ENCODE measurements at places on chromosomes 4 and X.

DNA sequence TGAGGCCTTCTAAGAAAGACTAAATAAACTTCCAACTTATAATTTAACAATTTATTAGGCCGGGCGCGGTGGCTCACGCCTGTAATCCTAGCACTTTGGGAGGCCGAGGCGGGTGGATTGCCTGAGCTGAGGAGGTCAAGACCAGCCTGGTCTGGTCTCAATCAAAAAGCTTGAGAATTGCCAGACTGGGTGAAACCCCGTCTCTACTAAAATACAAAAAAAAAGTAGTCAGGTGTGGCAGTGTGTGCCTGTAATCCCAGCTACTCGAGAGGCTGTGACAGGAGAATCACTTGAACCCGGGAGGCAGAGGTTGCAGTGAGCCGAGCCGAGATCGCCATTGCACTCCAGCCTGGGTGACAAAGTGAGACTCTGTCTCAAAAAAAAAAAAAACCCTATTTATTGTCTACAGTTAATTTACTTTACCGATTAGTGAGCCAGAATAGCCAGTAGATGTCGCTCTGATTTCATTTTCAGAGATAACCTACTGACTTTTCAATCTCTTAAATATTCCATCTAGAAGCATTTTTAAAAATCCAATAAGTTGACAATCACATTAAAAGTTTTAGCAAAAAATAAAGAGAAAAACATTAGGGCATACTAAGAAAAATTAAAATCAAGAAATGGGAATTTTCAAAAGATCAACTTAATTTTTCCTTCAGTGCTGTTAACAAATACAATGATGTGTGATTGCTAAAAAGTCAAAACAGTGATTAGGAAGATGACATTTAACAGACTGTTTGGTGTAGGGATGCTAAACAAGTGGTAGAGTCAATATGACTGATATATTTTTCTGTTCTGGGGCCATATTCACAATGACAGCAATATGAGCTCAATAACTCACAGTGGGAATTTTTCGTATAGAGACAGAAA, 4.3 kb upstream of the SHROOM3 start:
- no peak for DNase-seq

DNA sequence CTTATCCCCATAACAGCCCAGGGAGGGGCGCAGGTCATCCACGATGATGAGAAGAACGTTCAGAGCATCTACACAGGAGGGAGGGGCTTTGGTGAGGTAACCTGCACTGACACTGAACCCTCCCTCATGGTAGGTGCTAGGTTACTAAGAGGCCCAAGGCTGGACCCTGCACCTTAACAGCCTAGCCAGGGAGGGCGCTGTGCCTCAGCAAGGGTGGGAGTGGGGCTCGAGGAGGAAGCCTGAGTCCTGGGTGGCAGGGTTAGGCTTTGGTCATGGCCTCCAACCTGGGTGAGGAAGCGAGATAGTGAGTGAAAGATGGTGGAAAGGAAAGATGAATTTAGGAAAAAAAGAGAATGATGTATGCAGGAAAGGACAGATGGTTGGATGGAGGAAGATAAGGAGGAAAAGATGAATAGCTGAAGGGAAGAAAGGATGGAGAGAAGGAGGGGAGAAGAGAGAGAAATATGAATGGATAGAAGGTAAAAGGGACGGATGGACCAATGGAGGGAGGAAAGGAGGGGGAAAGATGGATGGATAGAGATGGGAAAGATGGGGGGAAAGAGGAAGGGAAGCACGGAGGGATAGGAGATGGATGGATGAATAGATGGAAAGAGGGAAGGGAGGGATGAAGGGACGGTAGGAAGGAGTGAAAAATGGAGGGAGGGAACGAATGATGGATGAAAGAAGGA, 736 bp downstream of the IDS start:
- DNase-seq = peak; percentile 56

DNA sequence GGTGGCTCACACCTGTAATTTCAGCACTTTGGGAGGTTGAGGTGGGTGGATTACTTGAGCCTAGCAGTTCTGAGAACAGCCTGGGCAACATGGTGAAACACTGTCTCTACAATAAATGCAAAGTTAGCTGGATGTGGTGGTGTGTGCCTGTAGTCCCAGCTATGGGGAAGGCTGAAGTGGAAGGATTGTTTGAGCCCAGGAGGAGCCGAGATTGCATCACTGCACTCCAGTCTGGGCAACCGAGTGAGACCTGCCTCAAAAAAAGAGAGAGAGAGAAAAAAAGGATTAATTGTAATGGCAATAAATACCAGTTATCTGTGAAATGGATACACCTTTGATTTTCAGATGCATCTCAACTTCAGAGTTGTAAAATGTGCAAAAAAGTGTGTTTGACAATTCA, 58.8 kb downstream of the SPRY1 start:
- no peak for DNase-seq

- no peak for DNase-seq
These were observed at the start of gene TCEAL1 for GRCh38 chrX:103628386-103629317. Gene TCEAL1, plus strand, starts transcription at chrX:103628975. Its CDS starts 942 bp downstream, at chrX:103629917.

GRCh38 chr4:11155208-11155867, 273.4 kb downstream of the HS3ST1 start:
- DNase-seq = no peak

GRCh38 chr4:73662709-73663546, 42.7 kb upstream of the RASSF6 start:
- no peak for DNase-seq

DNA sequence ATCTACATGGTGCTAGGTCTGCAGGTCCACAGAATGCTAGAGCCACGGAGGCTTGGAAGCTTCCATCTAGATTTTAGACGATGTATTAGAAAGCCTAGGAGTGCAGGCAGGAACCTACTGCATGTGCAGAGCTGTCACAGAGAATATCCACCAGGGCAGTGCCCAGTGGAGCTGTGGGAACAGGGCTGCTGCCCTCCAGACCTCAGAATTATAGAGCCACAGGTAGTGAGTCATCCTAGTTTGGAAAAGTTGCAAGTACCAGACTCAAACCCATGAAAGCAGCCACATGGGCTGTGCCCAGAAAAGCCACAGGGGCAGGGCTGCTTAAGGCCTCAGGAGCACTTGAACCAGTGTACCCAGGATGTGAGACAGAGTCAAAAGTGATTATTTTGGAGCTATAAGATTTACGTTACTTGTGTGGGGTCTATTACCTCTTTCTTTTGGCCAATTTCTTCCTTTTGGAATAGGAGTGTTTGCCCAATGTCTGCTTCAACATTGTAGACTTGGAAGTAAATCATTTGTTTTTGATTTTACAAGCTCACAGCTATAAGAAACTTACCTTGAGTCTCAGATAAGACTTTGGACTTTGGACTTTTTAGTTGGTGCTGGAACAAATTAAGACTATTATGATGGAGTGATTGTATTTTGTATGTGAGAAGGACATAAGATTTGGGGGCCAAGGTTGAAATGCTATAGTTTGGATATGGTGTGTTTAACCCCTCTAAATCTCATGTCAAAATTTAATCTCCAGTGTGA, 143.5 kb upstream of the CHRDL1 start:
- no peak for DNase-seq

- DNase-seq = no peak
These were observed 54.4 kb downstream of the CBR4 start for GRCh38 chr4:168955674-168956073.

- no peak for DNase-seq
These were observed 90.4 kb downstream of the ZC4H2 start for GRCh38 chrX:64885850-64886249.

GRCh38 chrX:133961046-133961445, 24.3 kb downstream of the GPC3 start:
- DNase-seq = no peak

DNA sequence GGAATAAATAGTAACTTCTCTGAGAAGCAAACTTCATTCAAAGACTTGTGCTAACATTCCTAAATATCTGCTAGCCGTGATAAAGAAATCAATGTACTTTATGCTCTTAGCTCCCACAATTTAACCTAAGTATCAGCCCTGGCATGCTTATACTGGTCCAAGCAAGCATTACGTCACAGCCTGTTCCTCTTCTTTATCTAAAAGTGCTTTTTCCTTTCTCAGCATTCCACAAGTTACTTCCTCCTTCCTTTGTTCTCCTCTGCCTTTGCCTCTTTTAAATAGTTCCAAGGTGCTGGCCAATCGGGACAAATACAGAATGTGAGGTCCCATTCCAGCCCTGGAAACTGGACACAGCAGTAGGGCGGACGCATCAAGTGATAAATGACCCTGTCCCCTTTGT, 249.6 kb downstream of the DHRSX start:
- DNase-seq = no peak

GRCh38 chr4:164177153-164177552, 576.8 kb upstream of the SMIM31 start:
- DNase-seq = no peak

GRCh38 chr4:124591637-124592036, 120.9 kb downstream of the ANKRD50 start:
- DNase-seq = no peak

DNA sequence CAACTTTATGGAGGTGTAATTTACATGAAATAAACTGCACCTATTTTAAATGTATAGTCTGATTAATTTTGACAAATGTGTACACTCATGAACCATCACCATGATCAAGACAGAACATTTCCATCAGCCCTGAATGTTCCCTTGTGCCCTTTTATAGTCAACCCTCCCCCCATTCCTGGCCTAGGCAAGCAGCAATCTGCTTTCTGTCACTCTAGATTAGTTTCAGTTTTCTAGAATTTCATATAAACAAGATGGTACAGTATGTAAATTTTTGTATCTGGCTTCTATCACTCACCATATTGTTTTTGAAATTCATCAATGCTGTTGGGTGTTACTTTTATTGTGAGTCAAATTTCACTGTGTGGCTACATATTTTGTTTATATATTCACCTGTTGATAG, 234.2 kb upstream of the RPS6KA3 start:
- DNase-seq = no peak

DNA sequence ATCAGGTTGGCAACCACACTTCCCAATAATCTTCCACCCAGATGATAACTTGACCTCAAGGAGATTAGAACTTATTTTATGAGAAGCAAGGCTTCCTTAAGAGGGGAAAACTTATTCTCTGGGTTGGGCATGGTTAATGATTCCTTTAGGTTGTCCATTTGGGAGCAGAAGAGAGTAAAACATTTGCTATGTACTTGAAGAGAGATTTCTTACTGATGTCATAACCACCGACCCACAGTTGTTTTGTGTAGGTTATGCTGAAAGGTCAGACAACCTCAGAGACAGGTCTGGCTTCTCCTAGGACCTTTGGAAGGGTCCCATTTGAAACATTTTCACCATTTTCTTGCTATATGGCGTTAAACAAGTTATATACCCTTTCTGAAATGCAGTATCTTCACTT, 56.1 kb downstream of the FAM114A1 start:
- DNase-seq = no peak

DNA sequence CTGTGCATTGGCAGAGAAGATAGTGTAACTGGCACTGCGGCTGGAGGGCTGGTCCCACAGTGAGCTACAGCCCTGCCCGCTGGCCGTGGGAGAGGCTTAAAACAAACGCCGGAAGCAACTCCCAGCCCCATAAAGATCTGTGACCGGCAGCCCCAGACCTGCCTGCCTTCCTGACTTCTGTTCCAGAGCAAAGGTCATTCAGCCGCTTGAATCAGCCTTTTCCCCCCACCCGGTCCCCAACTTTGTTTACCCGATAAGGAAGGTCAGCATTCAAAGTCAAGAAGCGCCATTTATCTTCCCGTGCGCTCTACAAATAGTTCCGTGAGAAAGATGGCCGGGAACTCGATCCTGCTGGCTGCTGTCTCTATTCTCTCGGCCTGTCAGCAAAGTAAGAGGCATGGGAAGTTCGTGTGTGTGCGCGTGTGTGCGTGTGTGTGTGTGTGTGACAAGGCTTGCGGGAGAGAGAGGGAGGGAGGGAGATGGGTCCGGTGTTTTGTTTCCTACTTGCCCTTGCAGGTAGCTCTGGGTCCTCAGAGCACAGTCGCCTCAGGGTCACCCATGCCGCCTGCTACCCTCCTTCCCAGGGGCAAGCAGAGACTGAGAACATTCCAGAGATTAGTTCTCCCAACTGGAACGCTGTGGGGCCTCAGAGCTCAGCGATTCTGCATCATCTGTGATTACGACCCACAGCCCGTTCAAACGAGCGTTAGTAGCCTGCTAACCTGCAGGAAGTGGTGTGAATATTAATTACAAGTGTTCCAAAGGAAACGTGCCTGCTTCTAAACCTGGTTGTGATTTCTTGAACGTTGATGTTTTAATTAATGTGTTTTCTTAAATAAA, at the start of gene MGST2:
TSS of gene MGST2 (plus strand) at position 130 of the 840 bp plus-strand sequence. CDS start at position 331, 201 bp downstream.
- DNase-seq = peak; percentile 8

DNA sequence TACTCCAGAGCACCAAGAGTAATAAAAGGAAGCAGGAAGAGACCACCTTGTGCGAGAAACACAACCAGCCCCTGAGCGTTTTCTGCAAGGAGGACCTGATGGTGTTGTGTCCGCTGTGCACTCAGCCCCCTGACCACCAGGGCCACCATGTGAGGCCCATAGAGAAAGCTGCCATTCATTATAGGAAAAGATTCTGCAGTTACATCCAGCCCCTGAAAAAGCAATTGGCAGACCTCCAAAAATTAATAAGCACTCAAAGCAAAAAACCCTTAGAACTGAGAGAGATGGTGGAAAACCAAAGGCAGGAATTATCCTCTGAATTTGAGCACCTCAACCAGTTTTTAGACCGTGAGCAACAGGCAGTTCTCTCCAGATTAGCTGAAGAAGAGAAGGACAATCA, 5.7 kb downstream of the TRIM75 start:
- no peak for DNase-seq

- DNase-seq = no peak
These were observed at the start of gene MMRN1 for GRCh38 chr4:89894649-89895550. Gene MMRN1, plus strand, starts transcription at chr4:89894854. Its CDS starts 118 bp downstream, at chr4:89894972.

GRCh38 chr4:88102026-88102425, 56.4 kb downstream of the ABCG2 start:
- no peak for DNase-seq

DNA sequence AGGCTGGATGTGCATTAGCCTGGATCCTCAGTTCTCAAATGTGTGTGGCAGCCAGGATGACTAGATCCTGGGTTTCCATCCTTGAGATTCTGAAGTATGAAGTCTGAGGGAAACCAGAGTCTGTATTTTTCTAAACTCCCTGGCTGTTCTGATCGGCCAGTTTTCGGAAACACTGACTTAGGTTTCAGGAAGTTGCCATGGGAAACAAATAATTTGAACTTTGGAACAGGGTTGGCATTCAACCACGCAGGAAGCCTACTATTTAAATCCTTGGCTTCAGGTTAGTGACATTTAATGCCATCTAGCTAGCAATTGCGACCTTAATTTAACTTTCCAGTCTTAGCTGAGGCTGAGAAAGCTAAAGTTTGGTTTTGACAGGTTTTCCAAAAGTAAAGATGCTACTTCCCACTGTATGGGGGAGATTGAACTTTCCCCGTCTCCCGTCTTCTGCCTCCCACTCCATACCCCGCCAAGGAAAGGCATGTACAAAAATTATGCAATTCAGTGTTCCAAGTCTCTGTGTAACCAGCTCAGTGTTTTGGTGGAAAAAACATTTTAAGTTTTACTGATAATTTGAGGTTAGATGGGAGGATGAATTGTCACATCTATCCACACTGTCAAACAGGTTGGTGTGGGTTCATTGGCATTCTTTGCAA, 67.6 kb downstream of the PDGFRA start:
- no peak for DNase-seq

- no peak for DNase-seq
These were observed 164.3 kb downstream of the ENOX2 start for GRCh38 chrX:130738638-130739195.
